ENCODE measurements at places on chromosomes 3 and 15. TPM values are rescaled to one million over a fixed set of nuclear protein-coding genes. Genes with fewer than 3 reads are reported as not detected.

GPR62 gene
- total RNA-seq, result not detected

MNS1 gene
- 9.3 TPM for total RNA-seq

GRCh38 chr15:57455929-57456328 lies 79.6 kb downstream of the CGNL1 start:
- no peak for DNase-seq

DNA sequence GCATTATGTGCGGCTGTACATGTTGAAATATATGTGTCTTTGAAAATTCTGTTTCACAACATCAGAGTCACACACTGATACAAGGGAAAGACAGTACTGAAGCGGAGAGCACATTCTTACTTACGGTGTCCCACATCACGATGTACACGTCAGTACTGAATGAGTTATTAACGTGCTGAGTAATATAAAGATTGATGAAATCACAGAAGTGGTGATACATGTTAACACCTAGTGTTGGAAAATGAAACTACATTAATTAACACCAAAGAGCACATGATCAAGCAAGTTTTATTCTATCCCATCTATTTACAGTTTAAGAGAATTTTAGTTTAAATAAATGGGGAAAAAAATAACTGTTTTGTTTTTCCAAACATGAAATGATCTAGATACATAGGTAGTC lies 15.6 kb downstream of the EOGT start:
- DNase-seq, result no peak

DNA sequence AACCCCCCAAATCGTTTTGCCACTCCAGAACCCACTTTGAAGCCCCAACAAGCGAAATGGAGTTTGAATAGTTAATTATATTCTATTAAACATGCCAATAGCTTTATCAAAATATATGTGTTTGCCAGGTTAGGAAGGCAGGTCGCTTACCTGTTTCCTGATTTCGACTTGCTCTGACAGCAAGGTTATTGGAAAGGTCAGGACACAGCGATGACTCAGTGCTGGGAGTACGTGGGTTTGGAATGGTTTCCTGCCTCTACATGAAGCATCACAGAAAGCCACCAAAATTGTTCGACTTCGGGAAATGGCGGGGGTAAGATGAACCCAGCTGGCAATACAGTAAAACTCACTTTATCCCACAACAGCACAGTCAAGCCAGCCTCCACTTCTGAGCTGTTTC lies 135.6 kb upstream of the ABI3BP start:
- DNase-seq, result peak; percentile 11

- no peak for DNase-seq
These were observed 1072.1 kb downstream of the OTOL1 start for GRCh38 chr3:162568706-162569105.

DNA sequence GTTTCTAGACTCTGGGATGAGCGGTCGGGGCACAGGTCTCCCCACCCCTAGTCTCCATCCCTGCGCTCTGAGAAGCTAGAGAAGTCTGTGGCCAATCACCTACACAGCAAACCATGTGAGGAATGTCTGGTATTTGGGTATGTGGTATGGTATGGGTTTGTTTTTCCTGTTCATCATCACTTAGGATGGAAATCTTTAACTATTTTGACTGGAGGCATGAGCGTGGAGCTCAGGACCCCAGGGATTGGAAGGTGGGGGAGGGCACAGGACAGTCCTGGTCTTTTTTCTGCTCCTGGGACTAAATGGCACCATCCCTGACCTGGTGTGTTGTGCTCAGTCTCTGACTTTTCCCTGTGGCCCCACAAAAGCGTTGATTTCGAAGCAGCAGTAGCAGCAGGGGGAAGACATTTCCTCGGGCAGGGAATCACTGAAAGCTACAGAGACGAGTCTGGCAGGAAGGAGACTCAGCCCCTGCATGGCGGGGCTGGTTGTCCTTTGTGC lies 191.7 kb upstream of the TPM1 start:
- peak; percentile 93 for DNase-seq

TGM5 gene
- total RNA-seq, result 0.14 TPM

CPNE9 gene
- total RNA-seq, result not detected

DNA sequence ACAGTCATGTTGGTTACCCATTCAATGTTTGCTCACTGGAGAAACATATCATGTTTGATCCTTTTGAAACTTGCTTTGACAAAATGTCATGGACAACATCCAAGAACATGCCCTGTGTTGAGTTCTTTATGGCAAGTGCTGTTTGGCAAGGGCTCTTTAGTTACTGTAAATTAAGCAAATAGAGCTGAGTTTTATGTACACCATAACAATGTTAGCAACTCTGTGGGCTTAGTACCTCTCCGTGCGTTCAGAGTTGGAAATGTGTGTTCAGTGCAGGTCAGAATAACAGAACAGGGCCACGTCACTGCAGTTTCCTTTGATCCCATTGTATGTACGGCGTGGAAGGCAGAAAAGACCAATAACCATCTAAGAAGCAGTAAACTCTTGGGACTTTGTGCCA lies 132.5 kb downstream of the MYRIP start:
- no peak for DNase-seq

GRCh38 chr3:36907911-36908646 lies 36.8 kb downstream of the TRANK1 start:
- DNase-seq, result peak; percentile 71

GRCh38 chr15:55703873-55704301 lies 39.1 kb downstream of the PRTG start:
- no peak for DNase-seq

DNA sequence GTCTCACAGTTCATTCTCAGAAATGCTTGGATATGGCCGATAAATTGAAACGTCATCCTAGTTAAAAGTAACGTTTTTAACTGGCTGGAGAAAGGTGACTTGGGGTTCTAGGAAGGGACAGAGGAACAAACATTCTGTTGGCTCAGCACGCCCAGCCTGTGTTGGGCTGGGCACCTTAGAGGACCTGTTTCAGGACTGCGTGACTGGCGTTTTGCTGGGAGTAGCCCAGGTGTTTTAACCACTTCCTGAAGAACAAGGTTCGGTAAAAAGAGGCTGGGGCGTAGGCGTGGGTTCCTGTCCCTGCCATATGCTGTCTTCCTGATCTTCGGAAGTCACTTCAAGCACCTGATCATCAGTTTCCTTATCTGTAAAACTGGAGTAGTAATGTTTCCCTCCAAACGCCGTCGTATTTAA lies 1.1 kb upstream of the TLNRD1 start:
- DNase-seq, result no peak

GRCh38 chr3:24503616-24504113 lies 9.0 kb upstream of the THRB start:
- no peak for DNase-seq

DNA sequence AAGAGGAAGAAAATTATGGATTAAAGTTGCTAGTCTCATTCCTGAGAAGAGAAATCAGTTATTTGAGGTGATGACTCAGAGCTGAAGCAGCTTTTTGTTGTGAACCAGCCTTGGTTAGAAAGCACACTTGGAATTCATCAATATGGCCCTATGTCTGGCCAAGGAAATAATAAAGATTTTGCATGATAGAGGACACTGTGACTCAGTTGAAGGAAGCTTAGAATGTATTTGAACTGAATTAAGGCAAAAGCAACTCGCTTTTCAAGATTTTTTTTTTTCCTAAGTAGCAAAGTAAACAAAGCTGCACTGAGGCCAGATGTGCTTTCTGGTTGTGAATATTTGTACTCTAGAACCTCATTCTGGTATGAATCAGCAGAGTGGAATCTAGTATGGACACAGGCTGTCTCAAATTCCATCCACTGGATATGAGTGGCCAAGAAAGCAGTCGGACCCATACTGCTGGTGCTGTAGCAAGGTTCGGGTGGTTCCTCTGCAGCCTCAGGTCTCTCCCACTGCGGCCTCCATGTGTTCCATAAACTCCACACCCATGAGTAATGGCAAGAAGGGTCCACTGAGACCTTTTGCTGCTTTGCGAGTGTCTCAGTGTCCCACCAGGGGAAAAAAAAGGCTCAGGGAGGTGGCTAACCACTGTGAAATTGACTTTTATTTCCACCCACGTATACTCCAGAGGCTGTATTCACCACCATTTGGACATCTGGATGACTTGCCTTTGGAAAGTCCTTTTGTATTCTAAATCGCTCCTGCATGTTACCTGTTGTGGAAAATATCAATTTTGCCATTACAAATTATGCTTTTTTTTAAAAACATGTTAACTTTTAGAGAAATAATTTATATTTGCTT lies 53.1 kb downstream of the TGFBR2 start:
- DNase-seq, result peak; percentile 86

GRCh38 chr15:76071806-76072205 lies 12.0 kb downstream of the TMEM266 start:
- no peak for DNase-seq

OCA2 gene
- not detected for total RNA-seq

GRCh38 chr3:76107935-76108570 lies 322.7 kb upstream of the ZNF717 start:
- no peak for DNase-seq

GRCh38 chr15:74121039-74121438 lies 9.3 kb upstream of the ISLR2 start:
- DNase-seq, result no peak

DNA sequence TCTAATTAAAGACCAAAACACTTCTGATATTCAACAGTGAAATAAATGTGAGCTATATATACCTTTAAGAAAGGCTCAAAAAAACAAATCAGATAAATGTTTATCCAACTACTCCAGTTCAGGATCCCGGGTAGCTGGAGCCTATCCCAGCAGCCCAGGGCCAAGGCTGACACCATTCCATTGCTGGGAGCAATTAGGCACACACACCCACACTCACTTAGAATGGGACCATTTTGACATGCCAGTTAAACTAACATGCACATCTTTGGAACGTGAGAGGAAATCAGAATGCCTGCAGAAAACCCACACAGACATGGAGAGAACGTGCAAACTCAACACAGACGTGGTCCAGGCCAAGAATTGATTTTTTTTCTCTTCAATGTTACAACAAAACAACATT lies 30.0 kb upstream of the PLSCR4 start:
- no peak for DNase-seq

GRCh38 chr3:99536555-99537314 lies 101.7 kb upstream of the COL8A1 start:
- no peak for DNase-seq

GRCh38 chr3:77303955-77304699 lies 264.2 kb downstream of the ROBO2 start:
- DNase-seq, result no peak

OXTR gene
- total RNA-seq, result 115 TPM

DNA sequence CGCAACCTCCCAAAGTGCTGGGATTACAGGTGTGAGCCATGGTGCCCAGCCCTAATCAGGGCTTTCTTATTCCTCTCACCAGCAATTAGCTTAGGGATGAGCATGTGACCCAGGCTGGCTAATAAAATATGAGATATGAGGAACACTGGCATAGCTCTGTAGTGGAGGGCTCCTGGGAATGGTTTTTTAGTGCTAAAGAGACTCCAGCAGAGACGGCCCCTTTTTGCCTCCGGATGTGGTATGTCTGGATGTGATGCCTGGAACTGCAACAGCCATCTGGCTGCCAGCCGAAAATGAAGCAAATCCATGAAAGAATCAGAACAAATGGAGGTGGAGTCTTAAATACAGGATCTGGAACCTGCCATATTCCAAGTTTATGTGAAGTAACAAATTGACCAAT lies 69.1 kb upstream of the MAGI1 start:
- peak; percentile 49 for DNase-seq

- peak; percentile 54 for DNase-seq
These were observed 37.2 kb downstream of the AADACL2 start for GRCh38 chr3:151770956-151771355.

SQOR gene
- total RNA-seq, result 21.7 TPM

ATP8B4 gene
- 0.34 TPM for total RNA-seq

DNA sequence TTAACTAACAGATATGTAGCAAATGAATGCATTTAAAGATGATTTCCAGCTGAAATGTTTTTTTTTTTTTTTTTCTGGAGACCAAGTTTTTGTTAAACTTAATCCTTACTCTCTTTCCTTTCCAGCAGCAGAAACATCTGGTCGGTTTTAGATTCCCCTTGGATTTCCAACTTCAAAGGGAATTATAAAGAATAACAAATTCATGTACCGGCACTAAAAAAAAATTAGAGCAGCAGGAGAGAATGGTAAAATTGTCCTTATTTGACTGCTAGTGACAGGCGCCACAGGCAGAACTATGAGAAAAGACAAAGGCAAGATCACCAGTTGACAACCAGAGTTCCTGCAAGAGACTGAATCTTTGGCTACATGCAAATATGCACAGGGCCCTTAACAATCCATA lies 393.3 kb downstream of the TIGIT start:
- no peak for DNase-seq

SLC22A14 gene
- total RNA-seq, result not detected

TMEM207 gene
- total RNA-seq, result not detected

GRCh38 chr15:77454265-77454664 lies 33.6 kb downstream of the HMG20A start:
- DNase-seq, result no peak

GRCh38 chr3:3109407-3110298 lies 521 bp downstream of the IL5RA start:
- DNase-seq, result no peak

- DNase-seq, result no peak
These were observed 14.2 kb downstream of the LRIG1 start for GRCh38 chr3:66486646-66487045.

GRCh38 chr3:12994357-12994606 lies 78.9 kb downstream of the IQSEC1 start:
- DNase-seq, result no peak

- no peak for DNase-seq
These were observed 32.6 kb downstream of the BBX start for GRCh38 chr3:107555359-107555758.

DNA sequence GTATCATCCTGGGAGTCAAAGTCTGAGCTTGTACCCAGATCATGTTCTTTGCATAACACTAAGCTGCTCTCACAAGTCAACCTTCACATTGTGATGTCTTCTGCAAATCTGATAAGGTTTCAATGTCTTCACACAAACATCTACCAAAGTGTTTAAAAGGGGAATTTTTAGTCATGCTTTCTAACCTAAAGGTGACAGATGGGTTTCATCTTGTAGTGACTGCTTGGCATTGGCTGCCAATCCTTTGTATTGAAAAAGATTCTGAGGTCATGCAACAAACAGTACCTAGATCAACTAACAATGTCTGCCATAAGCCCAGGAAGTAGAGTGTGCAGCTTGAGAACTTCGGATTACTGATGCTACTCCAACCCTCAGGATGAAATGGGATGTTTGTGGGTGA lies 43.6 kb upstream of the DIPK2A start:
- DNase-seq, result no peak

ATP13A5 gene
- not detected for total RNA-seq

USP4 gene
- 13.5 TPM for total RNA-seq

DNA sequence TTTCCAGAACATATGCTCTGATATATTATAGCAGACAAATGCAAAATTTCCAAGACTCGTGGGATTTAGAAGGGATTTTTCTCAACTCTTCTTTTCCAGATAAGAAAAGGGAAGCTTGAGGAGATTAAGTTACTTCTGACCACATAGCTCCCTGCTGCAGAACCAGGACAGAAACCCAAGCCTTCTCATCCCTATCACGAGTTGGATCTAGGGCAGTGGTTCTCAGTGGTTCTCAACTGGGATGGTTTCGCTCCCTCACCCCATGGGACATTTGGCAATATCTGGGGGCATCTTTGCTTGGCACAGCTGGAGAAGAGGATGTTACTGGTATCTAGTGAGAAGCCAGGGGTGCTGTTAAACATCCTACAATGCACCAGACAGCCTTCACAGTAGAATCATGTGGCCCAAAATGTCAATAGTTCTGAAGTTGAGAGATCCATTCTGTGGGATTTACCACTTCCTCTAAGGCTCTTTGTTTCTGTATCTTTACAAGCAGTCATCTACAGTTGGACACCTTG lies 64.2 kb downstream of the LIPC start:
- DNase-seq, result no peak

Data from A172 (cell line).